ENCODE measurements at places on chromosomes 6 and 20.

GRCh38 chr20:63552481-63553249 lies 1.3 kb upstream of the FNDC11 start:
- peak; percentile 67 for DNase-seq

- DNase-seq, result no peak
These were observed 27.5 kb upstream of the CEP85L start for GRCh38 chr6:118678866-118679265.

DNA sequence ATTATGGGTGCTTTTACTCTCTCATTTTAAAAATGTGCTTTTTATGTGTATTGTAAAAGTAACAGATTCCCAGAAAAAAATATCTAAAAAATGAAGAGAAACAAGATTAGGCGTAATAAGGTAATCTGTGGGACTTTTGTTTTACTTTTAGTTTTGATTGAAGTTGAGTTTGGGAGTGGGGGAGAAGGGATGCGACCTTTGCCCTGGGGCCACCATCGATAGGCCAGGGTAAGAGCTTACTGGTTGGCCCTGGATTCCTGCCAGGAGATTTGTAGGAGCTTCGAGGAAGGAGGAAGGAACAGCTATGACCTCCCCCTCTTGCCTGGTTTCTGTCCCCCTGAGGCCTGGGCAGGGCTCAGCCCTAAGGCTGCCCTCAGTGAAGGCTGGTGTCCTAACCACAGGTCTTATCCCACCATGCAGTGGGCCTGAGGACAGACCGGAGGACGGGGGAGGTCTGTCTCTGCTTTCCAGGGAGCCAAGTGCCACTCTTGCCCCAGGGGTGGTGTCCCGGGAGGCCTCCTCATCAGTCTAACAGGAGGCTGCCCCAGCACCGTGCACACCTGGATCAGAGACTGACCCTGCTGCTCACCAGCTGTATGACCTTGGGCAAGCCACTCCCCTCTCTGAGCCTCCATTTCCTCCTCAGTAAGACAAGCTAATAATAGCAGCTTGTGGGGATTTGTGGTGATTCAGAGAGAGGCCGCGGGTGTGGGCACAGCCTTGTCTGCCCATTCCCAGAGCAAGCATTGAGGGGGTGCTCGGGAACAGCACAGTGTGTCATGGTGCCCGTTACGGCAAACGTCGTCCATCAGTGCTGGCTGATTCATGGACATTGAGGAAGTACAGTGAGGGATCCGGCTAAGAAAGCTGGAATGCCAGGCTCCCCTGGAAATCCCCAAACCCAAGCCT lies 21.2 kb downstream of the TGM2 start:
- DNase-seq, result no peak

DNA sequence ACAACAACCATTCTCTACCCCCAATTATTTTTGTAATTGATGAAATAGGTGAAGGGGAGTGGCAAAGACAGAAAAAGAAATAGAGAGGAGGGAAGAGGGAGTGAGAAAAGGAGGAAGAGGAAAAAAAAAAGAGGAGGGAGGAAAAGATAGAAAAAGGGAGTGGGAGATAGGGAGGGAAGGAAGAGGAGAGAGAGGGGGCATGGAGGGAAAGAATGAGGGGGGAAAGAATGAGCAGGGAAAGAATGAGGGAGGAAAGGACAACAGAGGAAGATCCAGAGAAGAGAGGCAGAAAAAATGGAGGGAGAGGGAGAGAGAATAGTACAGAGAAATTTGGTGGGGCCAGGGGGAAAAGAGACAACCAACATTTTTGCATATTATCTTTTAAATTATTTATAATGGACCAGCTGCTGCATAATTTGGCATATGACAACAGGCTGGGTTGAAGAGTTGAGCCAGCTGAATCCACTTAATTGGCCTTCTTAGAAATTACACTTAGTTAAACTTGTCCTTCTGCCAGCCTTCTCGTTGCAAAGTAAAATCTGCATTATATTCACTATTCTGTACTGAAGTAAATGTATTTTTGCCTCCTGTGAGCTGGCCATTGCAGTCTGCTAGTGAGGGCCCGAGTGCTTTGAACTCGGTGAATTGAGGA lies 101.0 kb downstream of the ARHGAP18 start:
- no peak for DNase-seq

DNA sequence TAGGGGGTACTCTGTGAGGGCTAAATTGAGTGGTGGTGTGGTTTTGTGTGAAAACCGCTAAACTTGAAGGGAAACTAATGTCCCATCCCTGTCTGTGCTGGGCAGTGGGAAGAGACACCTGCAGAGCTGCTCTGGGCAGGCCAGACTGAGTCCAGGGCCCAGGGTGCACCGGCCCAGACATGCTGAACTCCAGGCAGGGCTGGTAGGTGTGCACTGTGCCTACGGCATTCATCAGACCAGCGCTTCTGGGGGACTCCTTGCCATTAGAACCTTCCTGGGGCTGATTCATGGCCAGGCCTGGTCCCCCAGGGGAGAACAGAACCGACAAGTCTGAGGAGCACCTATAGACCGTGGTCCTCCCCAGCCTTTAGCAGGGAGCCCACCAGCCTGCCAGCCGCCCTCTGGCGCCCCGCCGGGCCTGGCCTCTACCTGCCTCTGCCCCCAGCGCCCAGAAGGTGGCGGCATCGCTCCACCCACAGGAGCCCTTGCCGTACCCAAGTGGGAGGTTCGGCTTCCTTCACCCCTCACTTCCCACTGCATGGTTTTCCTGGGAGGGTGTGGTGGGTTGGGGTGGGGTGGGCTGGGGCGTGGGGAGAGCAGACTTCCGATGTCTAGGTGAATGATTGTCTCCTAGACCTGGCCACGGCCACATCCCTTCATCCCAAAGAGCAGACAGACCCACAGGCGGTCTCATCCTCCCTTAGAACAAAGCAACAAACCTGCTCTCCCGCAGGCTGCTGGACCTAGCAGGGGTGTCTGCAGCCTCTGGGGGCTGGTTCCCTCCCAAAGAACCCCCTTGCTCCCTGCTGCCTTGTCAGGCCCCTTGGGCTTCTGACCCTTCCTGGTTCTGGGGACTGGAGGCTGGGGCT lies 15.5 kb downstream of the CCDC167 start:
- DNase-seq, result peak; percentile 78

GRCh38 chr6:100751590-100751989 lies 129.5 kb downstream of the ASCC3 start:
- no peak for DNase-seq

- DNase-seq, result no peak
These were observed 16.8 kb upstream of the DCBLD1 start for GRCh38 chr6:117465691-117466090.

DNA sequence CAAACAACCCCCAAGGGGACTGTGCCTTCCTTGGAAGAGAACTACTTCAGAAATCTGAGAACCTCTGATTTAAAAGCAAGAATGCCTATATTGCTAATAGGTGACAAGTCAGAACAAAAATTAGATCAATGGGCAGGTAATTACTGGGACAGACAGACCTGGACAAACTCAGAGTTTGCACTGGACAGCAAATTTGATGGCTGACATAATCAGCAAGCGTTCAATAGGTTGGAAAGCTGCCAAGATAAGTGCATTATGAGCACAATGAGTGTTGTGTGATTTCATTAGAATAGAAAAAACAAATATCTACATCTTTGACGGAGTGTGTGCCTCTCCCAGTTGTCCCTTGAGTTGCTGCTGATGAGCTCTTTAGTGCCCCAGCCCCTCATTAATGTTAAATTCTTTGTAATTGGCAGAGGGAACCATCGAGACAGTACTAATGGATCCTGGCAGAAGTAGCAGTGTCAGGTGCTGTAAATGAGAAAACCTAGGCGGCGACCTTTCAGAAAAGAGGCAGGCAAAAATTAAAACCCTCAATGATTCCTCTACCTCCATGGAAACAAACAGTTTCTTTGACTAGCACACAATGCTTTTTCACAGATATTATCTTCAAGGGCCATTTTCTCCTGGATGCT lies 116.5 kb upstream of the COL21A1 start:
- no peak for DNase-seq

DNA sequence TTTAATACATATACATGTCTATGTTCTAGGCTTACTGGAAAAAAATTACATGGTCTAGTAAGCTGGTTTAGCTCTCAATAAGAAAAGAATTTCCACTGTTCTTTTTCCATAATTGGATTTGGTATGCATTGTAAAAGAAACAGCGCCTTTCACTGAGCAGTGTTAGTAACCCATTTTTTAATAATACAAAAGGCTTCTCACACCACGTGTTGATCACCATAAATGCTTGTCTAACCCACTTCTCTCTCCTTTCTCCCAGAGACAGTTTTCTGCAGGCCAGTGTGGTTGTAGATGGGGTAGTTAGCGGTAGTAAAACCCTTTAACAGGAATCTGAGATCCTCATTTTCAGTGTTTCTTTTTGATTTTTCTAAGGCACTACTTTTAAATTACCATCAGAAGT lies 348.7 kb upstream of the MANEA start:
- no peak for DNase-seq

- DNase-seq, result peak; percentile 93
These were observed at the start of gene TRERF1 for GRCh38 chr6:42451333-42452170. TRERF1 (minus strand) TSS chr6:42451926; CDS start chr6:42269590, 182,336 bp downstream.

DNA sequence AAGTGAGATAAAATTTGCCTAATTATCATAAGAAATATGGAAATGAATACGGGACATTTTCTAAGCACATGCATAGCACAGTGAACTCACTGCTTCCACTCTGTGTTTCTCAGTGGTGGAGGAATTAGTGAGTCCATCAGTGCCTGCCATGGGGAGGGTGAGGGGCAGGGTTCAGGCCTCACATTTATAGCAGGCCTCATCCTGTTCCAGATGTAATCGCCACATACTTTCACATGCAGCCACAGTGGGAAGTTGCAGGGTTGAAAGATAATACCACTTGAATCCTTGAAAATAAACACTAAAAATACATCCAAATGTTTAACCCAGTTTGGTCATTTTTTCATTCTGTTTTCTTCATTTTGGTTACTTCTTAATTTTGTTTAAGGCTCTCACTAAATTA lies 29.9 kb upstream of the ANKEF1 start:
- DNase-seq, result no peak

- no peak for DNase-seq
These were observed 137.7 kb downstream of the RCAN2 start for GRCh38 chr6:46353528-46353927.

GRCh38 chr6:97925504-97925903 lies 642.5 kb upstream of the MMS22L start:
- no peak for DNase-seq

DNA sequence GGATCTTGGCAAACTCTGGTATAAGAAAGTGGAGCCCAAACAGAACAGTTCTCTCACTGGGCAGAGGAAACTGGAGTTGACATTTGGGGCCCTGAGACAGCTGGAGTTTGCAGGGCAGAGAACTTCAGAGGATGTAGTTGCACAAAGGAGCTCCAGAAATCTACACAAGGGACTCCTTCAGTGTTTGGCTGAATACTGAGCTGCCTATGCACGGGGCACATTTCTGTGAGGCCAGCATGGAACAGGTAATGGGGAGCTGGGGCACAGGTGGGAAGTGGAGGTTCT lies 169.3 kb downstream of the ANKRD60 start:
- DNase-seq, result no peak

Measured in NCI-H2171 treated with DMSO at 0.1 percent for 48 hours (cell line).